Hepatocyte (in vitro differentiated cells): ENCODE measurements at places on chromosomes 2 and 18. TPM values are rescaled to one million over a fixed set of nuclear protein-coding genes. Genes with fewer than 3 reads are reported as not detected.

- no peak for DNase-seq
These were observed 333.0 kb downstream of the RPRM start for GRCh38 chr2:153145470-153145978.

DNA sequence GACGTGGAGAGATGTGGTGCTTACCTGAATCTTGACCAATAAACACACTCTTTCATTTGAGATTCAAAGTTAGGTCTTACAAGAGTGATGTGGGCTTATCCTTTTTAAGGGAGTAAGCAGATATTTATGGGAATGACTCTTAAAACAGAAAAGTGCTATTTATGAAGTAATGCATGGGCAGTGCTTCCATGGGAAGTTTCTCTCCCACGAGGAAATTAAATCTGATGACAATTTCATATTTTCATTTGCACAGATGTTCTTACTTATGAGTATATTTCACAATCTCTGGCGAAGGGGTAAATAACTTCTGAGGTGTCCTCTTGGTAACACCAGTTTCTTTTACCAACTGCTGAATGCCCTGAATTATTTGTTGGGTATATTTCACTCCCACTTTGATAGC lies 21.0 kb downstream of the PNPT1 start:
- DNase-seq, result no peak

GRCh38 chr2:96403481-96403880 lies 67.9 kb downstream of the NCAPH start:
- DNase-seq, result no peak

- no peak for DNase-seq
These were observed 783.3 kb downstream of the PLCL1 start for GRCh38 chr2:198587741-198588140.

ATP8B1 gene
- total RNA-seq, result 36.5 and 38.4 TPM in 2 replicates

IGFBP2 gene
- total RNA-seq, result 163 and 231 TPM in 2 replicates

GAREM2 gene
- 4.7 TPM in 2 replicates for total RNA-seq
